ENCODE measurements at places on chromosomes 5 and 9.

DNA sequence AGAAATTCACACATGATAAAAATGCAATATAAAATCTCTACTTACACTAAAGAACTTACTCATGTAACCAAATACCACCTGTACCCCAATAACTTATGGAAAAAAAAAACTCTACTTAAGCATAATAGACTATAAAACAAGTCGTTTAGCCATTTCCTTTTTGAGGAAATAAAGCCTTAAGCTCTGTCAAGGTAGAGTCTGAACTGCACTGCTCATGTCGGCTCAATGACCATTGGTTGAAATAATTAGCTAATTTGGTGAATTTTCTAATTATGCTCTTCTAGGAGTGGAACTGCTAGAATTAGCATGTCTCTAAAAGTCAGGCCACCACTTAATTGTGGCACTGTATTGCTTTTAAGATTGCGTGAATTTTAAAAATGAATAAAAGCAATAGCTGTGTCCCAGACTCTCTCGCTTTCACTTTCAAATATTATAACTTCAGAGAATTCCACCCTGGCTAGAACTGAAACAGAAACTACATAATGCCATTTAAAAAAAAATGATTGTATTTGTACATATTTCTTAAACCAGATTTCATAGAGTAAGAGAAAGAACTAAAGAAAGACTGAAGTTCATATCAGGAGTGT is 113.0 kb upstream of the PCA3 start:
- H3K36me3 ChIP-seq, result no peaks in the 10 kb centered on the region
- no peak overlapping the region for H3K27ac ChIP-seq
- no peaks in the 10 kb centered on the region for H3K27me3 ChIP-seq
- H3K4me1 ChIP-seq, result no peaks in the 10 kb centered on the region

DNA sequence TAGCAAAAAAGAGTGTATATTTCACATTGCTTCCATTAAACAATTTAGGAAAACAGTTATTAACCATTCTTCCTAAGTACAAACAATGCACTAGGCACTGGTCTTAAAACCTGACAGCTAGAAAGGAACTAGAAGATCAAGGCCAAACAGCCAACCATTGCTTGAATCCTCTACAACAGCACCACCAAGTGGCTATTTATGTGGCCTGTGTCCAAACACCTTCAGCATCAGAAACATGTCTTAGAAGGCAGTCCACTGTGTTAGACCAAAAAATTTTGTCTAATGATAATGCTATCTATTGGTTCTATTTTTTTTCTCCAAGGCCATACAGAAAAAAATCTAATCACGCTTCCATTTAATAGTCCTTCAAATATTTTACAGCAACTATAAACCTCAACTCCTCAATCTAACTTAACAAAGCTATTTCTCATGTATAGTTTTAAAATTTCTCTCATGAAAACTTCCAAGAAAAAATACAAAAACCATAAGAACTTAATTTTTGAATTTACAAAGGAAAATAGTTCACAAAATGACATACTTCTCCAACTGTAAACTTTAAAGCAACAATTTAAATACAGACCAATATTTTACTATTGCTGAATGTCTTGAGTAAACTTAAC is 36.1 kb downstream of the CAAP1 start:
- DNase-seq, result peak; percentile 12
- H3K27ac ChIP-seq, result no peak overlapping the region
- no peaks in the 10 kb centered on the region for H3K36me3 ChIP-seq
- no peaks in the 10 kb centered on the region for H3K4me1 ChIP-seq
- no peak overlapping the region for H3K4me3 ChIP-seq

- H3K36me3 ChIP-seq, result no peaks in the 10 kb centered on the region
- no peak for DNase-seq
- no peaks in the 10 kb centered on the region for H3K27me3 ChIP-seq
- no peak overlapping the region for H3K4me3 ChIP-seq
- H3K4me1 ChIP-seq, result no peaks in the 10 kb centered on the region
Measured at GRCh38 chr5:21826884-21827283, 1026.3 kb downstream of the CDH12 start.

GRCh38 chr9:115202181-115202580 is 84.2 kb upstream of the TNC start:
- H3K27me3 ChIP-seq, result no peaks in the 10 kb centered on the region
- H3K36me3 ChIP-seq, result no peaks in the 10 kb centered on the region
- DNase-seq, result no peak
- peaks cover 14% of the 10 kb centered on the region for H3K4me1 ChIP-seq
- no peak overlapping the region for H3K4me3 ChIP-seq
- H3K27ac ChIP-seq, result no peak overlapping the region

GRCh38 chr5:133523961-133524586 is 88.3 kb downstream of the FSTL4 start:
- no peak overlapping the region for H3K27ac ChIP-seq
- no peaks in the 10 kb centered on the region for H3K36me3 ChIP-seq
- H3K4me1 ChIP-seq, result no peaks in the 10 kb centered on the region
- DNase-seq, result no peak
- H3K27me3 ChIP-seq, result no peaks in the 10 kb centered on the region
- H3K4me3 ChIP-seq, result no peak overlapping the region

DNA sequence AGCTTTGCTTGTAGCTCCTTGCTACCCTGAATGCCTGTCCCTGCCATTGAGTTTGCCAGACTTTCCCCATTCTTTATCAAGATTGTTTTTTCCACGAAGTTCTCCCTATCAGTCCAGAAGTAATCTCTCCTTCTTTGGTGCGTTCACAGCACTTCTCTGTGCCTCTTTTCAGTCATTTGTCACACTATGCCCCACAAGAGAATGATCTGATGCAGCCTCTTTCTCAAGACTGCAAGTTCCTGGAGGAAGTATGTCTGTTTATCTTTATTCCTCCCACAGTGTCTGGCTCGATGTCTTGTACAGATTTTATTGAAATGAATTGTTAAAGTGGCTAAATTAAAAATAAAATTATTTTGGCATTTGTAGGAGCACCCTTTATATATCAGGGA is 99.3 kb downstream of the CCDC192 start:
- H3K4me1 ChIP-seq, result no peaks in the 10 kb centered on the region
- no peak for DNase-seq
- no peak overlapping the region for H3K4me3 ChIP-seq
- no peaks in the 10 kb centered on the region for H3K27me3 ChIP-seq
- no peaks in the 10 kb centered on the region for H3K36me3 ChIP-seq

GRCh38 chr5:91423871-91424270 is 40.8 kb upstream of the ARRDC3 start:
- no peaks in the 10 kb centered on the region for H3K4me1 ChIP-seq
- no peaks in the 10 kb centered on the region for H3K36me3 ChIP-seq
- DNase-seq, result no peak
- no peak overlapping the region for H3K4me3 ChIP-seq
- H3K27me3 ChIP-seq, result no peaks in the 10 kb centered on the region

DNA sequence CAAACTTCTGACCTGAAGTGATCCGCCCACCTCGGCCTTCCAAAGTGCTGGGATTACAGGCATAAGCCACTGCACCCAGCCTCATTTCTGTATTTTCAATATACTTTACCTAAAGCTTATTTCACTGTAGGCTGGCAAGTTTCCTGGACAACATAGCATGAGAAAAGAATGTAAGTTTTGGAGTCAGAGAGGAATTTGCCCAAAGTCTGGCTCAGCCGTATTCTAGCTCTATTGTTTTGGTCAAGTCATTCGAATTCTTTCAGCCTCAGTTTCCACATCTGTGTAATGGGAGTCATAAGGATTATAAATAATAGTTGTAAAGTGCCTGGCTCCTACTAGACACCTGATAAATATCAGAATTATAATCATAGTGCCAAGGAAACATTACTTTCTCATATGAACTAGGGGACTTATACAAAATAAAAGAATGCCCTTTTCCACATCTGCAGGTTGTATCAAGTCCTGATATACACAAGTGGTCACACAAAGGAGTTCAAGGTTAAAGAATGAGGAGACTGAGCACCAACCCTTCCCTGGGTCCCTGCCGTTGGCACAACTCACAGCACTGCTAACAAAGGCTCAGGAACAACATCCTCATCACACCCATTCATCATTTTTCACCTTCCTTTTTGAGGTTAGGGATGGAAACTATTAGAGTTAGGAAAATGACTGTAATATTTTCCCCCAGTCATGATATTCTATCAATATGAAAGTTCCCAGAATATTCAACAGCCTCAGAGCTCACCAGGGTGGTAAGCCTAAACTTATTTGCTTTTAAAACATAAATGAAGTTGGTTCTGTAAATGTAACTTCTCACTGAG is 34.6 kb upstream of the RAI14 start:
- no peak overlapping the region for H3K4me3 ChIP-seq
- no peaks in the 10 kb centered on the region for H3K4me1 ChIP-seq
- H3K27ac ChIP-seq, result no peak overlapping the region

- H3K27ac ChIP-seq, result no peak overlapping the region
- no peaks in the 10 kb centered on the region for H3K27me3 ChIP-seq
- no peaks in the 10 kb centered on the region for H3K4me1 ChIP-seq
Measured at GRCh38 chr9:79559495-79560181, 12.1 kb upstream of the TLE4 start.

- no peak overlapping the region for H3K4me3 ChIP-seq
- DNase-seq, result no peak
- no peak overlapping the region for H3K27ac ChIP-seq
- no peaks in the 10 kb centered on the region for H3K27me3 ChIP-seq
Measured at GRCh38 chr5:89498699-89499098, 615.7 kb upstream of the MEF2C start.

DNA sequence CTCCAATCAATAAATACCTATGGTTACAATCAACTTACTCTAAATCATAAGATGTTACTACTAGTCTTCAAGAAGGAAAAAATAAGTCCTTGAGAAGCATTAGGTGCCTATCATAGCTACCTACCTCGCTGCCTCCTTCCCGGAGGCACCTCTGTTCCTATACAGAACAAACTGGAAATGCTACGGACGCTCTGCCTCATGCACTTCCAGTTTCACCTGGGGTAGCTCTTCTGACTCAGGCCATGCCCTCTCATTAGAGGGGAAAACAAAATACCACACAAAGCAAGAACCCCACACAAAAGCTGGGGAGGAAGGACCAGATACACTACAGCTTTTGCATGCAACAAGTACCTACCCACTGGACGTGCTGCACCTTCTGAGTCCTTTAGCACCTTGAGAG is 12.4 kb downstream of the SPRY4 start:
- no peaks in the 10 kb centered on the region for H3K27me3 ChIP-seq
- peaks cover 2% of the 10 kb centered on the region for H3K36me3 ChIP-seq
- no peak overlapping the region for H3K27ac ChIP-seq
- no peak for DNase-seq
- H3K4me1 ChIP-seq, result peaks cover 3% of the 10 kb centered on the region

DNA sequence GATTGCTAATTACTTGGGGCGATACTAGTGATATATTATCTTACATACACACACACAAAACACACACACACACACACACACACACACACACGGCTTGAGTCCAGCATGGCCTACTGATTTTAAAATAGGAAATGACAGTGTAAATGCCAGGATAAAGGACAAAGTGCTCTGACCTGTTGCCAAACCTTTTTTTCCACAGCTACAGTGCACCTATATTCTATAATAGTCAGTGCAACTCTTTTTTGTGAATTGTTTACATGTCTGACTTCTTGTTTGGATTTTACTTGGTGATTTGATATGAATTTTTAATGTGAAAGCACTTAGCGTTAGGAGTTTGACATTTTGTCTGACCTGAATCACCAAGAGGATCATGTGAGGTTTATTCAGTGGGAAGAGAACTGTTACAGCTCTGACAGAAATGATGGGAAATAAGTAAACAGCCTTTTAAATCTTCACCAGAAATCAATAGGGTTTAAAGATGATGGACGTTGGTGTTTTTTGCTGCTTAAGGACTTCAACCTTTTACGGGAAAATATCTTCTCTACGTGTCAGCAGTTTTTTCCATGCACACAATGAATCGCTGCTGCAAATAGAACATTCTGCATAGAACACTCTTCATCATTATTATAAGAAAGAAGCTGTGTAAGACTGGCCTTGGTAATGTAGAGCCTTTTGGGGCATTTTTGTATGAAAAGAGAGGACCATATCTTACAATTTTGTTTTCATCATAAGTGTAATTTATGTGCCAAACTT is 218.5 kb downstream of the RANBP17 start:
- H3K36me3 ChIP-seq, result no peaks in the 10 kb centered on the region
- H3K27me3 ChIP-seq, result no peaks in the 10 kb centered on the region
- no peak for DNase-seq

GRCh38 chr5:179889885-179890284 is 17.8 kb downstream of the TBC1D9B start:
- DNase-seq, result no peak
- no peaks in the 10 kb centered on the region for H3K27me3 ChIP-seq
- peaks cover 11% of the 10 kb centered on the region for H3K36me3 ChIP-seq
- H3K4me3 ChIP-seq, result no peak overlapping the region
- no peaks in the 10 kb centered on the region for H3K4me1 ChIP-seq

- H3K4me3 ChIP-seq, result no peak overlapping the region
- DNase-seq, result no peak
- H3K27me3 ChIP-seq, result no peaks in the 10 kb centered on the region
- H3K36me3 ChIP-seq, result no peaks in the 10 kb centered on the region
- peak overlapping the region; percentile 46 for H3K27ac ChIP-seq
Measured at GRCh38 chr5:17077440-17078233, 139.8 kb upstream of the BASP1 start.

DNA sequence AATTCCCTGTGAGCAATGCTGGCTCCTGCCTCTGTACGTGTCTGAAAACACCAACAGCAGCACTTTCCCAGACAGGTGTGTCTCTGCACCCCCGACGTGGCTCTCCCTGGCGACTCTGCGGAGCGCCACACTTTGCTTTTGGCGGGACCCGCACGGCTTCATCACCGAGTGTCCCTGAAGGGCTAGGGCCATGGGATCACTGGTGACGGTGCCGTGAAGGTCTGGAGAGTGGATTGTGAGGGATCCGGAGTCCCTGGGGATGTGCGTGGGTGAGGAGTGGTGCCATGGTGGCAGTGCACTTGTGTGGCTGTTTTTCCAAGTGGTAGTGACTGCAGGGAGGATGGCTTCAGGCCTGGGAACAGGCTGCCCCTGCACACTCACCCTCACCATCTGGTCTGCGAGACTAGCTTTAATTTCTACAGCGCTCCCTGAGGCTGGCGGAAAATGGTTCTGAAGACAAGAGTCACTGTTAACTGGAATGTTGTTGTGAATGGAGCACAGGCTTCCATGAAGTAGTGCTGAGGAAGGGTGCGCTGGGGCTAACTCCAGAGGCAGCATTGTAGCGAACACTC is 3.2 kb downstream of the NKD2 start:
- DNase-seq, result peak; percentile 37
- no peaks in the 10 kb centered on the region for H3K36me3 ChIP-seq
- peaks cover 23% of the 10 kb centered on the region for H3K4me1 ChIP-seq
- H3K4me3 ChIP-seq, result no peak overlapping the region
- H3K27ac ChIP-seq, result no peak overlapping the region

GRCh38 chr5:169339869-169340268 is 38.9 kb upstream of the SLIT3 start:
- no peak overlapping the region for H3K27ac ChIP-seq
- no peaks in the 10 kb centered on the region for H3K36me3 ChIP-seq
- no peaks in the 10 kb centered on the region for H3K4me1 ChIP-seq
- H3K27me3 ChIP-seq, result no peaks in the 10 kb centered on the region
- no peak for DNase-seq
- H3K4me3 ChIP-seq, result no peak overlapping the region

GRCh38 chr5:102561894-102562760 is 63.3 kb upstream of the SLCO6A1 start:
- H3K4me1 ChIP-seq, result no peaks in the 10 kb centered on the region
- no peak overlapping the region for H3K27ac ChIP-seq
- H3K36me3 ChIP-seq, result no peaks in the 10 kb centered on the region
- H3K4me3 ChIP-seq, result no peak overlapping the region
- peak; percentile 55 for DNase-seq
- H3K27me3 ChIP-seq, result no peaks in the 10 kb centered on the region

Measured in Caco-2 (cell line).